ENCODE measurements at places on chromosomes 5 and 9. TPM values are rescaled to one million over a fixed set of nuclear protein-coding genes. Genes with fewer than 3 reads are reported as not detected.
A peak's percentile ranks its signal among the peaks of the same experiment; 100 is the strongest.

- peak; percentile 62 for ATAC-seq
Observed at GRCh38 chr5:169003721-169004541, 297.0 kb downstream of the SLIT3 start.

GRCh38 chr5:30894811-30895210 lies 298.7 kb upstream of the CDH6 start:
- ATAC-seq: no peak

Gene TMOD1
- total RNA-seq: 0.38 TPM

Gene PCDHB12
- 0.31 TPM for total RNA-seq

Gene TMC1
- 0.76 TPM for total RNA-seq

All from motor neuron (in vitro differentiated cells).